Neural progenitor cell (in vitro differentiated cells): ENCODE measurements at places on chromosomes 6 and 20.

DNA sequence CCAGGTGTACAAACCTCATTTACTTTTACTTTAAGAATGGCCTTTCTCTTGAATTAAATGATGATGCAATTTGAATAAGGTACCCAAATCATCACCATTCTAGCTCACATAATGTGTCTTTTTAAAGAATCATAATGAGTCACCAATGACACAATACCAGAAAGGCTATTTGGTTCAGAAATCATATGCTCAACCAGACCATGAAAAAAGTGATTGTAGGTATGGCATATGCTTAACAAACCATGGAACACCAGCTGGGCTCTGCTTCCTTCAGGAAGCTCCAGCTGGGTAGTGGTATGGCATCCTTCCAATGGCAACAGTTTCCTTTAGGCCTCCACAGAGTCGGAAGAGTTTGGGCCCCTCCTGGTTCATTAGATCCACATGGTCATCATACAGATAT lies 128.2 kb downstream of the FRK start:
- H3K36me3 ChIP-seq, result no peaks in the 10 kb centered on the region
- no peak overlapping the region for H3K4me3 ChIP-seq
- H3K27me3 ChIP-seq, result no peaks in the 10 kb centered on the region
- no peak for DNase-seq

DNA sequence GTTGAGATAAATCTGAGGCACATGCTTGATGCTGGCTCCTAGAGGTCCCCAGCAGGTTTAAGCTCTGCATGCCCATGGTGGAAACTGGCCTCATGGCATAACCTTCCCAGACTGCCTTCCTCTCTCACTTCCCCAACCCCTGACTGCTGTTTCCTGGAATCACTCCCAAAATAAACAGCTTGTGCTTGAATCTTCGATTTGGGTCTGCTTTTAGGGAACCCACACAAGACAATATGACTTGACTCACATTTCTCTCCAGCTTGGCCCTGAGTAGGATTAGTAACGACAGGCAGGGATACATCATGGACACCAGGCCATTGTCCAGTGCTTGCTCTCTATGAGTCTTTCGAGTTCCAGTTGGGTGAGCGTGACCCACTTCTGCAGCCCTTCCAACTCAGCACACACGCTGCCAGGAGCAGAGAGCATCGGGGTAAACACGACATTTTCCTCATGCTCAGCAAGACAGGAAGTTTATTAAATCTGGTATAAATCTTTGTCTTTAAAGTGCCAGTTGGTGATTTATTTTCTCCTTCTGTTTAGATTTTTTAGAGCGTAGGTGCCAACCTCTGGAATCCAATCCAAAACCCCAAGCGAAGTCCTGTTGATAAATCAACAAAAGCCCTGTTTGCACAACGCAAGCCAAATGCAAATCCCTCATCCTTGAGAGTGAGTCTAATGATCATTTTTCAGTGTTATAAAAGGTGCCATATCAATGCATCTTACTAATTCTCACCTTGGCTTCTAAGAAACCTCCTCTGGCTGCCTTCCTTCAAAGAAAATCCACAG lies 135.0 kb downstream of the FOXA2 start:
- H3K27me3 ChIP-seq, result peaks cover 83% of the 10 kb centered on the region
- peaks cover 39% of the 10 kb centered on the region for H3K4me1 ChIP-seq
- no peak overlapping the region for H3K27ac ChIP-seq
- DNase-seq, result no peak
- no peak overlapping the region for H3K4me3 ChIP-seq
- H3K36me3 ChIP-seq, result no peaks in the 10 kb centered on the region

DNA sequence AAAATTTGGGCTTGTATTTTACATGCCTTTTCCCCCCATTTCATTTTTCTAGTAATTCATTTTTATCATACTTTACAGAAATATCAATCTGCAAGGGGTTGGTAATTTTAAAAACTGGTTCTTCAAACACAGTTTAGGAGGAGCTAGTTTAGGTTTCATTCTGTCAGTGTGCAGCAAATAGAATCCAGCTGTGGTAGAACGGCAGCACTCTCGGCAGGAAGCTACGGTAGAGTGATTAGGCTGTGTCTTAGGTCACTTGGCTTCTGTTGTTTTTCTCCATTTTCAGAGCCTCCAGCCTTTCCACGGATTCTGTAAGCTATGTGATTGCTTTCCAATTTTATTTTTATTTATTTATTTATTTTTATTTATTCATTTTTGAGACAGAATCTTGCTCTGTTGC lies 32.7 kb downstream of the TLDC2 start:
- H3K4me3 ChIP-seq, result no peak overlapping the region
- no peaks in the 10 kb centered on the region for H3K4me1 ChIP-seq
- peaks cover 4% of the 10 kb centered on the region for H3K36me3 ChIP-seq
- H3K27me3 ChIP-seq, result no peaks in the 10 kb centered on the region
- no peak for DNase-seq

DNA sequence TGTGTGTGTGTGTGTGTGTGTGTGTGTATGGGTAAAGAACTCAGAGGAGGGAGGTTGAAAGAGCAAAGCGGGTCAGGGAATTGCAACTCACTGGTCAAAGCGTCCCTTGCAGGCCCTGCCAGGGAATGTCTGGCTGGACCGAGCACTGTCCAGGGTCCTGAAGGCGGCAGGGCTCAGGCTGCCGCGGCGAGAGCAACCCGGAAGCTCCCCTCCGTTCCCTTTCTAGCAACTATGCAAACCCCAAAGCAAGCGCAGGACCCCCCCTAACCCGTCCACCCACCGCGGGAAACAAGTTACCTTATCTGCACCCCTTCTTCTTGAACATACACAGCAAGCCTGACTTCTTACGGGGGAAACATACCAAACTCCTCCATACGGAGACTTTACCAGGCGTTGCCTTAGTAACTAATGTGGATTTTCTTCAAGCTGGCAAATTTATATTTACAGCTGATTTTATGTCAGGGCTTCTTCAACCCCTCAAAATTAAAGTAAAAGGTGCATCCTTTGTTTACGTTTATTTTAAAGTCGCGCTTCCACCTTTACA lies 538 bp upstream of the GRM1 start:
- peaks cover 56% of the 10 kb centered on the region for H3K27me3 ChIP-seq
- peak; percentile 89 for DNase-seq
- no peak overlapping the region for H3K27ac ChIP-seq
- H3K36me3 ChIP-seq, result no peaks in the 10 kb centered on the region
- H3K4me1 ChIP-seq, result no peaks in the 10 kb centered on the region

DNA sequence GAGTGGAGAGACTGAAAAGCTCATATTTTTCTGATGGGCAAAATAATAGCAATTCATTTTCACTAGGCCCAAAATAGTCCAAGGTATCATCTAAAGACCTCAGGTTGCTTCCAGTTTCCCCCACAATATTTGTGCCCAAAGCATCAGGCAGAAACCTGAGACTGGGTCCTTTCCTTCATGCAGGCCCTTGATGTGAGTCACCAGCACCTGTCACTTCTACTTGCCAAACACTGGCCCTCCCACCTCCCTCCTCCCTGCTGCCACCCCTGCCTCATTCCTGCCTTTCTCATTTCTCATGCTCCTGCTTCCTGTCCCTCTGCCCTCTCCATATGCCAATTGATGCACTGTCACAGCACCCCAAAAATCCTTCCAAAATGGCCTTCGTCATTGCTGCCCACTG lies 230.4 kb upstream of the CST7 start:
- no peak overlapping the region for H3K27ac ChIP-seq
- H3K36me3 ChIP-seq, result no peaks in the 10 kb centered on the region
- no peaks in the 10 kb centered on the region for H3K4me1 ChIP-seq
- no peaks in the 10 kb centered on the region for H3K27me3 ChIP-seq
- no peak overlapping the region for H3K4me3 ChIP-seq

DNA sequence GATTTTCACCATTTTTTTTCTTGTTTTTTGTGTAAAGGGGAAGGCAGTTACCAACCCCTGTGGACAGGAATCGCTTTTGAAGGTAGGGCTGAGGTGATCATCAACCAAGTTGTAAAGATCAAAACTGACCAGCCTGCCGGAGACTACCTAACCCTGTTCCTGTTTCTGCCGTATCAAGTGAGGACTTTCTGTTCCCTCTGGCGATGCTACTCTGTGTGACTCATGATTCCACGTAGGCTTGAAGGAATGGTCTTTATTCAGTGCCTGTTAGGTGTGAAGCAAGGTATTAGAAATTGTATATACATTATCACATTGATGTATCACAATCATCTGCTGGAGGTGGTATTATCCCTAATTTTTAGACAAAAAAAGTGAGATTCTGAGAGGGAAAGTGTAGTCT lies 161.3 kb downstream of the SOX4 start:
- H3K4me3 ChIP-seq, result no peak overlapping the region
- DNase-seq, result no peak
- H3K27ac ChIP-seq, result no peak overlapping the region
- H3K36me3 ChIP-seq, result peaks cover 5% of the 10 kb centered on the region
- no peaks in the 10 kb centered on the region for H3K27me3 ChIP-seq

- no peaks in the 10 kb centered on the region for H3K36me3 ChIP-seq
- no peak overlapping the region for H3K27ac ChIP-seq
- no peak for DNase-seq
Measured at GRCh38 chr6:36818756-36819155, 20.5 kb downstream of the CPNE5 start.

- DNase-seq, result no peak
- no peak overlapping the region for H3K4me3 ChIP-seq
- H3K4me1 ChIP-seq, result no peaks in the 10 kb centered on the region
- H3K27me3 ChIP-seq, result no peaks in the 10 kb centered on the region
- H3K27ac ChIP-seq, result no peak overlapping the region
Measured at GRCh38 chr6:119328254-119328653, 21.3 kb downstream of the MAN1A1 start.

GRCh38 chr20:9417665-9418064 lies 96.7 kb upstream of the LAMP5 start:
- no peaks in the 10 kb centered on the region for H3K27me3 ChIP-seq
- H3K27ac ChIP-seq, result no peak overlapping the region
- no peaks in the 10 kb centered on the region for H3K36me3 ChIP-seq
- H3K4me3 ChIP-seq, result no peak overlapping the region
- peaks cover 12% of the 10 kb centered on the region for H3K4me1 ChIP-seq
- DNase-seq, result no peak

DNA sequence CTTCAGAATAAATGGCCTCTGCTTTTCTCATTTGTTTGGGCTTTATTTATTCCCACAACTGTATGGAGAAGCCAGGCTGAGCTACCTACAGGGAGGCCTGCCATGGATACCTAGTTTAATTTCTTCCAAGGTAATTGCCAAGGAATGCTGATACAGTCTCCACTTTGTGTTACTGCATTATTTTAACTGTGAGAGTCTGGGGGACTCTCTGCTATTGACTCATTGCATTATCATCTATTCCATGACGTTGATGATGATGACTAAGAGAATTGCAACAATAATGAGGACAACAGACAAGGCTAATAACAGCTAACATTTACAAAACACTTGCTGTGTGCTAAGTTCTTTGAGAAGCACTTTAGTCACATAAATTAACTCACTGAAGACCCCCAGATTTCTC lies 88.3 kb upstream of the COL21A1 start:
- H3K36me3 ChIP-seq, result no peaks in the 10 kb centered on the region
- DNase-seq, result no peak
- H3K4me3 ChIP-seq, result no peak overlapping the region
- no peaks in the 10 kb centered on the region for H3K27me3 ChIP-seq

- no peaks in the 10 kb centered on the region for H3K27me3 ChIP-seq
- H3K4me1 ChIP-seq, result no peaks in the 10 kb centered on the region
- H3K36me3 ChIP-seq, result no peaks in the 10 kb centered on the region
- H3K27ac ChIP-seq, result no peak overlapping the region
Measured at GRCh38 chr20:59141818-59142581, 21.6 kb upstream of the ZNF831 start.

DNA sequence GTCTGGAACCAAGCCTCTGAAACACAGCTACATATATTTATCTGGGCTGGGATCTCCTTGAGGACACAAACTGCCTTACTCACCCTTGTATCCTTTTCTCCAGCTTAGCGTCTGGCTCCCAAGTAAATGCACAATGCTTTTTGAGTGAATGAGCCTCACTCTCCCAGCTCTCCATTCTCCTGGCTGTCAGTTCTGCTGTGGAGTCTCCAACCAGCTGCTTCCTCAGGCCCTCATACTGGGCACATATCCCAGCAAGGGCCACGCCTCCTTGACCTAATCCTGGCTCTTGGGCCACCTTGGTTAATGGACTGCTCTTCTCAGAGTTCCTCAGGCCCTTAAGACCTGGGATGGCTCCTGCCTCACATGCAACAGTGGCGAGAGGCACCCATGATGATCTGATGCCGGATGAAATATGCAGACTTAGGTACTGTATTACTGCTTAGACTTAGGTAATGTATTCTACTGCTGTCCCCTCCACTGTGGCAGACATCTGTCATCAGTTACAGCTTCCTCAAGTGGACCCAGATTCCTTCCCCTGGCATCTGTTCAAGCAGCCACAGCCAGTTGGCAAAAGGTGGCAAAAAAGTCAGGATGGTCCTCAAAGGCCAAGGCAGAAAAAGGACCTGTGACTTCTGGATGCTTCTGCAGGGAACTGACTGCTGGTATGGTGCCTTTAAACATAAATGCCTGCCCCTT lies 16.5 kb downstream of the SNHG17 start:
- H3K27me3 ChIP-seq, result no peaks in the 10 kb centered on the region
- H3K27ac ChIP-seq, result peak overlapping the region; percentile 53
- H3K4me3 ChIP-seq, result no peak overlapping the region
- DNase-seq, result no peak
- H3K36me3 ChIP-seq, result no peaks in the 10 kb centered on the region

- H3K4me3 ChIP-seq, result no peak overlapping the region
- no peak overlapping the region for H3K27ac ChIP-seq
- no peaks in the 10 kb centered on the region for H3K4me1 ChIP-seq
- no peaks in the 10 kb centered on the region for H3K27me3 ChIP-seq
- H3K36me3 ChIP-seq, result no peaks in the 10 kb centered on the region
Measured at GRCh38 chr6:131575834-131576478, 2.9 kb downstream of the ARG1 start.

- H3K4me1 ChIP-seq, result no peaks in the 10 kb centered on the region
- H3K36me3 ChIP-seq, result no peaks in the 10 kb centered on the region
- no peak for DNase-seq
- H3K27ac ChIP-seq, result no peak overlapping the region
- no peaks in the 10 kb centered on the region for H3K27me3 ChIP-seq
Measured at GRCh38 chr20:5214826-5215225, 88.0 kb downstream of the CDS2 start.

GRCh38 chr6:105291525-105291924 lies 111.4 kb downstream of the PREP start:
- peaks cover 7% of the 10 kb centered on the region for H3K4me1 ChIP-seq
- no peaks in the 10 kb centered on the region for H3K27me3 ChIP-seq
- H3K36me3 ChIP-seq, result no peaks in the 10 kb centered on the region
- no peak overlapping the region for H3K4me3 ChIP-seq
- no peak overlapping the region for H3K27ac ChIP-seq

DNA sequence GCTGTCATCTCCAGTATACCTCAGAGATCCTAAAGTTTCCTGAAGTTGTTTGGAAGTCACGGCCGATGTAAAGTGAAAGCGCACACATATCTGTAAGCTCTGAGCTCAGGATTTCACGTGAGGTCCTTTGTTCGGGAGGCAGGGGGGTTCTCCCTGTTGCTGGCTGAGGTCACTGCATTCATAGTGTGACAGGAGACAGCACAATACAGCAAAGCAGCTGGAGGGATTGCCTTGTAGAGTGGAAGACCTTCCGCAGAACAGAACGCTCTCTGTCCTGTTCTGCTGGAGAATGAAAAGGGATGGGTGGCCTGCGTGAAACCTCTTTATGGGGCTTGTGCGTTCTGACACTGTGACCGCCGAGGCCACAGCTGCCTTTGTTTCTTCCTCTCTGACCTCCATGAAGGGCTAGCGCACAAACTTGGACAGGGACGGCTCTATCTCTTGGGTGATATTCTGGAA lies 13.4 kb upstream of the SERPINB1 start:
- no peak overlapping the region for H3K4me3 ChIP-seq
- no peak overlapping the region for H3K27ac ChIP-seq
- no peaks in the 10 kb centered on the region for H3K27me3 ChIP-seq
